ENCODE measurements at places on chromosomes 2 and 18.

DNA sequence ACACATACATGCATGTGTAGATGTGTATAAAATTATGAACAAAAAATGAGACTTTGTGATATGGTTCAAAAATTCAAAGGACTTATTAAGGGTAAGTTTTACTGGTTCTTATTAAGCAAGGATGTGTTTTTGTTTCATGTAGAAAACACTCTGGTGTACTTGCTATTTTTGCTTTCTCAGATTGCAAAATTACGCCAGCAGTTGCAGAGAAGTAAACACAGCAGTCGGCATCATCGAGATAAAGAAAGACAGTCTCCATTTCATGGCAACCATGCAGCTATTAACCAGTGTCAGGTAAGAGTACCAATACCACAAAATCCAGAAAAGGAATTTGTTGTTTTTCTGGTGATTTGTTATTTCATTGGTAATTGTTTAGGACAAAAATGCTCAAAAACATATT is 91.3 kb downstream of the FAM117B start:
- H3K27ac ChIP-seq: no peak overlapping the region
- H3K36me3 ChIP-seq: no peaks in the 10 kb centered on the region
- no peak overlapping the region for H3K4me3 ChIP-seq
- no peaks in the 10 kb centered on the region for H3K27me3 ChIP-seq
- no peak for DNase-seq

GRCh38 chr2:222480497-222480896 is 56.2 kb downstream of the SGPP2 start:
- no peak overlapping the region for H3K4me3 ChIP-seq
- H3K27ac ChIP-seq: no peak overlapping the region
- no peaks in the 10 kb centered on the region for H3K36me3 ChIP-seq
- H3K4me1 ChIP-seq: no peaks in the 10 kb centered on the region
- no peak for DNase-seq
- H3K27me3 ChIP-seq: no peaks in the 10 kb centered on the region

DNA sequence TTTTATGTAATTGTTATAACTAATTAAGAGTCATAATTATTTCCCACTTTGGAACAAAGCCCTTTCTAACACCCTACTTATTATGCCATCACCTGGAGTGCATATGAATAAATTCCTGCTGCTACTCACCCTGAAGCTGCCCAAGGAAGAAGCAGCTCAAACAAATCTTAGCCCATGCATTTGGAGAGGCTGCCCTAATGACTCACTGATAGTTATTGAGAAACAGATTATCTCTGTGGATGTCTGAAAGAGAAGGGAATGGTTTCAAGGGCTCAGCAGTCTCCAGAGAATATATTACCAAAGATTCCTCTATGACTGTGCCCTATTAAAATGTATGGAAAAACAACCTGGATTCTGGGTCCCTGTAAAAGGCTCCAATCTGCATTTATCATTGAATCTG is 81.0 kb downstream of the GPR39 start:
- no peaks in the 10 kb centered on the region for H3K4me1 ChIP-seq
- H3K27ac ChIP-seq: no peak overlapping the region
- DNase-seq: peak; percentile 14
- no peaks in the 10 kb centered on the region for H3K36me3 ChIP-seq
- H3K4me3 ChIP-seq: no peak overlapping the region
- no peaks in the 10 kb centered on the region for H3K27me3 ChIP-seq

- no peaks in the 10 kb centered on the region for H3K27me3 ChIP-seq
- H3K4me1 ChIP-seq: no peaks in the 10 kb centered on the region
- no peak for DNase-seq
- no peaks in the 10 kb centered on the region for H3K36me3 ChIP-seq
- no peak overlapping the region for H3K4me3 ChIP-seq
- H3K27ac ChIP-seq: no peak overlapping the region
Observed at GRCh38 chr2:148545390-148546256, 98.9 kb upstream of the EPC2 start.
